ENCODE measurements at places on chromosomes 2 and 18.
A peak's percentile ranks its signal among the peaks of the same experiment; 100 is the strongest.

DNA sequence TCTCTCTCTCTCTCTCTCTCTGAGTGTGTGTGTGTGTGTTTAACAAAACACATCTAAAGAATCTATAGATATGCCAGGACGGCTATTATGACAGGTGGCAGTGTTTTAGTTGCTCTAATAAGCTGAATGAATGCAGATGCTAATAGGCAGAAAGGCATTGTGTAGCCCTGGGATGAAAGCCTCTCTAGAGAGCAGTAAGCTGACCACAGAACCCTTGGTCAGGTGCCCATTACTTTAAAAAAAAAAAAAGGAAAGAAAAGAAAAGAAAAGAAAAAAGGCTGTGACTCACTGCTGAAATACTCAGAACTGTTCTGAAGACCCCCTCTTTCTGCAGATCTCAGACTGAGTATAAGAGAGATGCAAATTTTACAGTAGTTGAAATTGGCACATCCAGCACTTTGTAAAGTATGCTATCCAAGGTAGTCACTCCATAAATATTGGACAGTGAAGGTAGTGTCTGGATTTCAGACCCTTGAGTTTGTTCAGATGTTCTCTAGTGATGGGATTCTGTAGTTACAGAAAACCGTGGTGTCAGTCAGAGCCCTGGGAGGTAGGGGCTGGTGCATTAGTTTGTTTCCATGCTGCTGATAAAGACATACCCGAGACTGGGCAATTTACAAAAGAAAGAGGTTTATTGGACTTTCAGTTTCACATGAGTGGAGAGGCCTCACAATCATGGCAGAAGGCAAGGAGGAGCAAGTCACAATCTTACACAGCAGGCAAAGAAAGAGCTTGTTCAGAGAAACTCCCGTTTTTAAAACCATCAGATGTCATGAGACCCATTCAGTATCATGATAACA, 30.9 kb downstream of the OSBPL6 start:
- DNase-seq: no peak

DNA sequence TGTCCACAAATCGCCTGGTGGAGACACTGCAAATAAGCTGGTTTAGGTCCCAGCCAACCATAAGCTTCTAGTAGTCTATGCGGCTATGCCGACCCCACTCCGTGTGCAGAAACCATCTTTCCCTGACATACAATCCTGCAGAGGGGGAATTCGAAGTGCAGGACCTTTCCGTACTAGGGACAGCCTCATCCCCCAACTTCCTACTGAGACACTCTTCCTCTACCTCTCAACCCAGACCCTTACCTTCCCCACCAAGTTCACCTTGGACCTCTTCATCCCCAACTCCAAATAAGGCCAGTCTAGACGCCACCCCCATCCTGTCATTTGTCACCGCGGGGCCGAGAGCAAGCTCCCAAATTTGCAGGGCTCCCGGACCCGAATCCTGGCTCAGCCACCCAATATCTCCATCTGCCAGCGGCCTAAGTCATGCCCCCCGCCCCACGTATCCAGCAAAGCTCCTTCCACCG, 496 bp downstream of the SUCLG1 start:
- no peak for DNase-seq

DNA sequence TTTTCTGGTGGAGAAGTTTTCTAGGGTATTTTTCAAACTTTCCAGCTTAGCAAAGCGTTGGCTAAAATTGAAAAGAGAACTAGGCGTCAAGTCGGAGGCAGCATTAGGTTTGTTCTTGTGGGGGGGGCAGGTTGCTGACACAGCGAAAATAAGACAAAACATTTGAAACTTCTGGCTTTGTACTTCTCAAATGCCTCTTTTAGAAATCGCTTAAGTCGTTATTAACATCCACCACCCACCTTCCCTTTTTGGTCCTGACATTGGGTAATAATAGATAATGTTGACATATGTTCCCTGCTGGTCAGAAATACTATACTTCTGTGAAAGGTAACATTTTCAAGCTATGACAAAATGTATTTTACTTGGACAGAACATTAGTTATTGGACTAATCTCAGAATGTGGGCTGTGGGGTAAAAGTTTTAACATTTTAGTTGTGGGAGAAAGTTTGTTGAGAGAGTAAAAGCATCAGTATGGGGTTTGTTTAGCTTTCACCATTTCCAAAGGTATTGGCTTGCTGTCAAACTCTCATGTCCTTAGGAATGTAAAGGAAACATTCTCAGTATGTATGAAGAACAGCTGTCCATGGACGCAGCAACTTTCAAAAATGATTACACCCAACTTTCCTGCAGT, 88.1 kb upstream of the ZEB2 start:
- no peak for DNase-seq

DNA sequence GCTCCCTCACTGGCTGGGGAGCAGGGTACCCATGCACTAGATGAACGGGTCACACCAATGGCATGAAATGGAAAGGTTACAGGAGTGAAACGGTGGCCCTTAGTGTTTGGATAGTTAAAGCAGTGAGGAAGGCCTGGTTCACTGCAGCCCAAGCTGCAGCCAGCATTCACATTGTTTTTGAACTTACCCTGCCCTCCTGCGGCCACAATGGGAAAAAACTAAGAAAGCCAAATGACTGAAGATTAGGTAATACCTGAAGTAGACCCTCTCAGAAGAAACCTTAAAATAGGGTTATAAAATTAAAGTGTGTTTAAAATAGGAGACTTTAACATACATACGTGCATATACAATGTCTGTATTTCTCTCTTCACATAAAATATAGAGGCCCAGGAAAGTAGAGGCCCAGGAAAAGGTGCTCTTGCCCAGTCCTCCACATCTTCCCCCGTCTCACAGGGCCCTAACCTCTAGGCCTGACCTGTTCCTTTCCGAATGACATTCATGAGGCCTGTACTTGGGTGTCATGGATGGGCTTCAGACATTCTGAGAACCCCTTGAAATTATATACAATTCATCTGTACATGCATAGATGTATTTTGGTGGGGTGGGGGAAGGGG, 33.3 kb downstream of the DOK1 start:
- peak; percentile 34 for DNase-seq

DNA sequence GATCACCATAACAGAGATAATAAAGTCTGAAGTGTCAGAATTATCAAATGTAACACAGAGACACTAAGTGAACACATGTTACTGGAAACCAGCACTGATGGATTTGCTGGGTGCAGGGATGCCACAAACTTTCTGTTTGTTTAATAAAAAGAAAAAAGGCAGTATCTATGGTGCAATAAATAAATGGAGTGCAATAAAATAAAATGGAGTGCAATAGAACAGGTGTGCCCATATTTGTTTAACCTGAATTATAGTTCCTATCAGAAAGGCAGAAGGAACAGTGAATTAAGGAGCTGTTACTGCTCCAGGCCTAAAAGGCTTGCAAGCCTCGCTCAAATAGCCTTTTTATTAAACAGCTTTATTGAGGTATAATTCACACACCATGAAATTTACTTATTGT, 81.0 kb upstream of the KIDINS220 start:
- no peak for DNase-seq

DNA sequence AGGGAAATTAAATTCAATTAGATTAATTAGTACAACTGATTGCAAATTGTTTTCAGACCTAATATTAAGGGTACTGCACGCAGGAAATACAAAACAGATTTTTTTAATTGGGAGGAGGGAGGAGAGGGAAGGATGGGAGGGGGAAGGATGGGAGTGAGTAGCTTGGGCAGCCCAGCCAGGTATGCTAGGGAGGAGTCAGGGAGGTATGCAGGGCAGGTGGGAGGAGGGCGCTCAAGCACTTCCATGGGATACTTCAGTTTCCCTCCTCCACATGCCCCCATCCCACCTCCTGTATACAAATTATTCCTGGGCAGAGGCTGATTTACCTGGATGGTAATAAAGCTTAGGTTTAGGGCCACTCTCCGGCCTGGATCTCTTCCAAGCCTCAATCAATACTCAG, 76.6 kb upstream of the CAPN13 start:
- no peak for DNase-seq

DNA sequence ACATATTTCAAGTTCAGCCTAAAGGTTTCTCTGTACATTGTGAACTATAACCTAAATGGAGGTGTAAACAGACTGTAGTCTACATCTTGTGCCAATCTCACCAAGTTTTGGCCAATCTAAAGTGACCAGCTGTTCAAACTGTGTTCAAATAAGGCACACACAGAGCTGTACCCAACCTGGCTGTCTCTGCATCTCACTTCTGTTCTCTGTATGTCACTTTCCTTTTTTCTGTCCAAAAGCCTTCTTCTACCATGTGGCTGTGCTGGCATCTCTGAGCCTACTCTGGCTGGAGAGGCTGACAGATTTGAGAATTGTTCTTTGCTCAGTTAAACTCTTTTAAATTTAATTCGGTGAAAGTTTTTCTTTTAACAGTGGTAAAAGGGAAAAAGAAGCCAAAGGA, 817.9 kb downstream of the SOCS6 start:
- DNase-seq: no peak

- no peak for DNase-seq
Observed at GRCh38 chr2:35293261-35293660, 1062.3 kb upstream of the CRIM1 start.

DNA sequence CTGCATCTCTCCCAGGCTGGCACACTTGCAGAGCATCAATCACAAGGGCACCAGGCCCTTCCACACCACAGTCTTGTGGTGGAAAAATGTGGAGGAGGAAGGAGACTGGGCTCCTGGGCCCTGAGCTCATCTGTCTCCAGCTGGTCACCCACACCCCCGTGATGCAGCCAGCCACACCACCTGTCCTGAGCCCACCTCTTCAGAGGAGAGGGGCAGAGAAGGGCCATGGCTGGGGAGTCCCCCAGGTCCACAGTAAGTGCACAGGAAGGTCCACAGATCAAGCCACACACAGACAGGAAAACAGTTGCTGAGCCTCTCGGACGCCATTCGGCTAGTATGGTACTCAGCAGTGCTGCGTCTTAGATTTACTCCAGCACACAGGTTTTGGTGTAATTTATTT, 203.5 kb upstream of the SALL3 start:
- no peak for DNase-seq

- DNase-seq: no peak
Observed at GRCh38 chr2:54593249-54593648, 130.2 kb upstream of the EML6 start.

- no peak for DNase-seq
Observed at GRCh38 chr2:188294352-188294926, 2.8 kb downstream of the GULP1 start.

DNA sequence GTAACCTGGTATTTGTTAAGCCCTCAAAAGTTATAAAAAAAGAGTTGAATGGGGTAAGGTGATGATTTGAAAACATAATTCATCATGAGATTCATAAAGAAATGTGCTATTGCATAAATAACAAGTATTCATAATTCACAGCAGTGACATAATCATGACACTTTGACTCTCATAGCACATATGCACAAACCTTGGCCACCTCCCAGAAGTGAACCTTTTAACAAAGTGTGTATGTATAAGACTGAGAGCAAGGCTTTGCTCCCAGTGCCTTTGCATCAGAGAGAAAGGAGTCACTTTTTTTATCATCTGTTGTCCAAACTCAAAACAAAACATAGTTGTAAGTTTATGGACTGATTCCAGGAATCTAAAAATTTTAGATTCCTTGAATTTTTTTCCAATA, 15.0 kb upstream of the HTR2B start:
- DNase-seq: no peak

- no peak for DNase-seq
Observed at GRCh38 chr18:76764291-76764901, 58.0 kb upstream of the ZNF236 start.

DNA sequence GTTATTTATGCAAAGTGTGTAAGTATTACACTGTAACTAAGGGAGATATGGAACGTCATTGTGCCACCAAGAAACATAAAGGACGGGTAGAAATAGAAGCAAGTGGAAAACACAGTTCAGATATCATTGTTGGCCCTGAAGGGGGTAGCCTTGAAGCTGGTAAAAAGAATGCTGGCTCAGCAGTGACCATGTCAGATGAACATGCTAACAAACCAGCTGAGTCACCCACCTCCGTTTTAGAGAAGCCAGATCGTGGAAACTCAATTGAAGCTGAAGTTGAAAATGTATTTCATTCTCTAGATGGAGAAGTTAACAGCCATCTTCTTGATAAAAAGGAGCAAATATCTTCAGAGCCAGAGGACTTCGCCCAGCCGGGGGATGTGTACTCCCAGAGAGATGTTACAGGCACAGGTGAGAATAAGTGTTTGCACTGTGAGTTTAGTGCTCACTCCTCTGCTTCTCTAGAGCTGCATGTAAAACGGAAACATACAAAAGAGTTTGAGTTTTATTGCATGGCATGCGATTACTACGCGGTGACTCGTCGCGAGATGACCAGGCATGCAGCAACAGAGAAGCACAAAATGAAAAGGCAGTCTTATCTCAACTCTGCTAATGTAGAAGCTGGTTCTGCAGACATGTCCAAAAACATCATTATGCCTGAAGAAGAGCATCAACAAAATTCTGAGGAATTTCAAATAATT, 36.1 kb downstream of the ZNF407 start:
- no peak for DNase-seq

DNA sequence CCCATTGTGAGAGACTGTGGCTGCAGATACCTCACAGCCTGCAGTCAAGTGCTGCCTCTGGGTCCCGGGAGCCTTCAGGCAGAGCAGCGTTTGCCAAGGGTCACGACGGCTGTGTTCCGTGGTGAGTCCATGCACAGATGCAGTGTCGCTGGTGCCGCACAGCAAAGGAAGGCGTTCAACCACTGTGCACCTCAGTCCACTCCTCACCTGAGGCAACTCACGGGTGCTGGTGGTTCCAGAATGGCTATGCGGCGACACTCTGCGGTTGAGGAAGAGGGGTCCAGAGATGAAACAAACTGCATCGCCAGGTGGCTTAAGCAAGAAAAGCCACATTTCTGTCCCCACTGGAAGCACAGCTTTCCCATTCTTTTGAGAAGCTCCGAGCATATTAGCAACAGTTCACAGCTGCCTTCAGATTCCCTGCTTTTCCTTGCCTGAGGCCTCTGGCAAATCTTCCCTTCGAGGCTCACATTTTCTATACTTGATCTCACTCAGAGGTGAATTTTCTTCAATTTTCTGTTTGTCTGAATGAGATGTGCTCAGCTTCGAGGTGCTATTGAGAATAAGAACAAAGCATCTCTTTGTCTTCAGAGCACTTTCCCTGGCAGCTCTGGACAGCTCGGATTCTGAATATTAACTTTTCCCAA, 208.8 kb upstream of the TWIST2 start:
- no peak for DNase-seq

GRCh38 chr2:18444806-18445205, 115.6 kb downstream of the RDH14 start:
- no peak for DNase-seq

DNA sequence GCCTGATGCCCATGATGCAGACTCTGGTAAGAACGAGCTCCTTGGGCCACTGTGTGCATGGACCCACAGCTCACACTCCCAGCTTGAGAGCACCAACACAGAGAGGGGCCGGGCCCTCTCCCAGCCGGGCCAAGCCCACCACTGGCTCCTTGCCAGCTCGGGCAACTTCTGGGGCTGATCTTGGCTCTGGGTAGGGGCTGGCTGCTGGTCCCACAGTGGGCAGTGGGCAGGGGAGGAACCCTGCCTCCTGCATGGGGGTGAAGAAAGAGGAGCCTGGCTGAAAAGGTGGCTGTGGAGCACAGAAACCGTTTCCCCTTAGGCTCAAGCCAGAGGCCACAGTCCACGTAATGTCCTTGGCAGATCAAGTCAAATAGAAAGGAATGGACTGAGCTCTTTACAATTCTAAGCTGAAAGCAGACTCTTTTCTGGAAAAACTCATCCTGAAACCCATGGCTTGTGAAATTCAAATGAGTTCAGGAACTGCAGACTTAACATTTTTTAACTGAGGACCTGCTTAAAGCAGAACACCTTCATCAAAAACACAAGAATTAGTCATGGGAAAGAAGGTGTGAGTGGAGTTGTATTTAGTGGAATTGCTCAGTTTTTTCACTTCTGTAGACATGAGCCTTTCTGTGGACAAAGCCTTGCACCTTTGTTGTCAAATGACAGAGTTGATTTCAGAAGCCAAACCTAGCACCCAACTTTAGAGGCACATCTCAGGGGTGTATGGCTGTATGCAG, 104.9 kb downstream of the STPG4 start:
- no peak for DNase-seq

All from activated CD4-positive, CD25-positive, alpha-beta regulatory T cell treated with anti-CD3 and anti-CD28 coated beads, Interleukin-2, amount 50 U/mL, for 16 hours (primary cell).